ENCODE measurements at places on chromosomes 6 and 20.

- H3K27me3 ChIP-seq: peaks cover 16% of the 10 kb centered on the region
- DNase-seq: peak; percentile 96
- H3K36me3 ChIP-seq: peaks cover 23% of the 10 kb centered on the region
- peak within 1 kb of the TSS; percentile 92 for H3K27ac ChIP-seq
Measured at GRCh38 chr6:43228951-43229802, at the start of gene DNPH1. Gene DNPH1, minus strand, starts transcription at chr6:43229481. Its CDS starts 25 bp downstream, at chr6:43229456.

DNA sequence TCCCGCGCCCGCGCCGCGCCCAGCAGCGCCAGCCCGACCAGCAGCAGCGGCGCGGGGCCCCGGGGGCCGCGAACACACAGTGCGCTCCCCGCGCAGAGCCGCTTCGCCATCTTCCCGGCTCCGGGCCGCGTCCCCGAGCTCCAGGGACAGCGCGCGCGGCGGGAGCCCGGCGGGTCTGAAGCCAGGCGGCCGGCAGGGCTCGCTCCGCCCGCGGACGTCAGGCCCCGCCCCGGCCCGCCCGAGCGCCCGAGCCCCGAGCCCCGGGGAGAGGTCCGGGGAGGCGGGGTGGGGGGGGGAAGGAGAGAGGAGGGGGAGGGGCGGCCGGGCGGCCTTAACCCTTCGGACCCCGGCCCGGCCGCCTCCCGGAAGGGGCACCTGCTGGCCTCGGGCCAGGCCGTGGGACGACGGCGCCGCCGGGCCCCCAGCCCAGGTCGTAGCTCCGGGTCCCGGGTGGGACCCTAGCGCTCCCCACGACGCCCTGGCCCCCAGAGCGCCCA lies at the start of gene LAMA5:
Gene LAMA5, minus strand, starts transcription at position 177 of the 497 bp plus-strand sequence. Its CDS starts 67 bp downstream, at position 110.
- peak; percentile 73 for DNase-seq
- H3K36me3 ChIP-seq: no peaks in the 10 kb centered on the region
- peaks cover 3% of the 10 kb centered on the region for H3K4me1 ChIP-seq
- H3K27ac ChIP-seq: no peak within 1 kb of the TSS
- H3K27me3 ChIP-seq: peaks cover 25% of the 10 kb centered on the region
- H3K4me3 ChIP-seq: peak within 1 kb of the TSS; percentile 62

- H3K4me3 ChIP-seq: no peak overlapping the region
- H3K27me3 ChIP-seq: peaks cover 12% of the 10 kb centered on the region
Measured at GRCh38 chr6:160337301-160337700, 10.9 kb upstream of the SLC22A3 start.

- no peak overlapping the region for H3K4me3 ChIP-seq
- no peak overlapping the region for H3K27ac ChIP-seq
- peaks cover 45% of the 10 kb centered on the region for H3K27me3 ChIP-seq
- no peaks in the 10 kb centered on the region for H3K4me1 ChIP-seq
- H3K36me3 ChIP-seq: no peaks in the 10 kb centered on the region
Measured at GRCh38 chr6:132948889-132949288, 134.5 kb downstream of the RPS12 start.

DNA sequence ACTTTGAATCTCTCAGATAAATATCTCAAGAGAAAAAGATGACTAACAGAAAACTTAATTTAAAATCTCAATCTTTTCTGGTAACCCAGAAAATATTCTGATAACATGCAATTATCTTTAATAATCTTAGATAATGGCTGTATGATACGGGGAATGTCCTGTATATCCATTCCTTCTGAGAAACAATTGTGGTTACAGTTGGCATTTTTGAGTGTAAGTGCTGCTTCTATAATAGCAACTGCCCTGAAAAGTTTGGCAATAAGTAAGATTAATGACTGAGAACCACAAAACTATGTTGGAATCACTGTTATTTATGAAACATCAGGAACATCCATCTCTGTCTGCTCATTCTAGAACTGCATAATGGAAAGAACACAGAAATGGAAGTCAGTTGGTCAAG lies 819.7 kb downstream of the TBC1D32 start:
- H3K4me1 ChIP-seq: no peaks in the 10 kb centered on the region
- no peak overlapping the region for H3K4me3 ChIP-seq
- H3K36me3 ChIP-seq: no peaks in the 10 kb centered on the region
- no peaks in the 10 kb centered on the region for H3K27me3 ChIP-seq
- H3K27ac ChIP-seq: no peak overlapping the region

GRCh38 chr6:13795041-13795750 lies 19.2 kb downstream of the MCUR1 start:
- peak; percentile 95 for DNase-seq
- peaks cover 31% of the 10 kb centered on the region for H3K36me3 ChIP-seq
- peak overlapping the region; percentile 51 for H3K27ac ChIP-seq
- H3K27me3 ChIP-seq: no peaks in the 10 kb centered on the region
- H3K4me1 ChIP-seq: peaks cover 14% of the 10 kb centered on the region
- H3K4me3 ChIP-seq: no peak overlapping the region

GRCh38 chr6:125586074-125586473 lies 163.4 kb upstream of the HEY2 start:
- H3K4me3 ChIP-seq: no peak overlapping the region
- H3K36me3 ChIP-seq: no peaks in the 10 kb centered on the region
- no peaks in the 10 kb centered on the region for H3K4me1 ChIP-seq
- H3K27ac ChIP-seq: no peak overlapping the region
- no peak for DNase-seq
- peaks cover 5% of the 10 kb centered on the region for H3K27me3 ChIP-seq

DNA sequence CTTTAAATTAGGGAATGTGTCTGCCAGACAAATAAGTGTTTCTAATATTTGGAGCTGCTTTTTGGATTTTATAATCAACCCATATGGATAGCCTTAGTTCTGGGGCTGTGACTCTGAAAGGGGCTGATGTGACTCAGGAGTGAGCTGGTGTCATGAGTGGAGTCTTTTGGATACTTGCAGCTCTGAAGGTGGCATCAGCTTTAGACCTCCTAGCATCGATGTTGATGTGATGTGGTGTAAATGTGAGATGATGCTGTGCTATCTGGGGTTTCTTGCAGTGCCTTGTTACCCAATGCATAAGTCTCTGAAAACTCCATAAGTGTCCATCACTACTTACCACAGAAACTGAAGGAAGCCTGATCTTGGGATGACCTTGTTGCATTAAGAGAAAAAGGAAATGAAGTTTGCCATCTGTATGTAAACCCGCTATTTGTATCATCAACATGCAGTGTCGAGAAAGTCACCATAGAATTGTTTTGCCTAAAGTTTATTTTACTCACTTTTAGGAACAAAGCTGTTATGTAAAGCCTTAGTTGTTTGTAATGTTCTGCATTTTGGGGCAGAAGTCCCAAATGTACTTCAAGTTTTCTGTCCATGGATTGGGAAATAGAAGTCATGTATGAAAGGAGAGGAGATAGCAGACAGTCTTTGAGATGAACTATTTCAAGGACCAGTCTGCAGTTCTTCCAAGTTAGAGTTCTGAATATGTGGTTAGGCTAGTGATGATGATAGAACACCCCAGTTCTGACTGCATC lies 8.0 kb downstream of the FOXO3 start:
- H3K27ac ChIP-seq: no peak overlapping the region
- no peak overlapping the region for H3K4me3 ChIP-seq
- peaks cover 32% of the 10 kb centered on the region for H3K36me3 ChIP-seq
- H3K4me1 ChIP-seq: peaks cover 31% of the 10 kb centered on the region

GRCh38 chr20:8757146-8757545 lies 311.7 kb upstream of the PLCB4 start:
- no peak overlapping the region for H3K27ac ChIP-seq
- no peak for DNase-seq
- no peaks in the 10 kb centered on the region for H3K36me3 ChIP-seq

- H3K36me3 ChIP-seq: no peaks in the 10 kb centered on the region
- H3K4me1 ChIP-seq: peaks cover 1% of the 10 kb centered on the region
- no peaks in the 10 kb centered on the region for H3K27me3 ChIP-seq
- no peak for DNase-seq
- no peak overlapping the region for H3K27ac ChIP-seq
Measured at GRCh38 chr6:70531133-70531532, 35.6 kb upstream of the SDHAF4 start.

GRCh38 chr6:150099546-150099945 lies 30.6 kb upstream of the ULBP3 start:
- DNase-seq: no peak
- no peak overlapping the region for H3K4me3 ChIP-seq
- no peak overlapping the region for H3K27ac ChIP-seq
- H3K27me3 ChIP-seq: peaks cover 8% of the 10 kb centered on the region
- no peaks in the 10 kb centered on the region for H3K36me3 ChIP-seq
- H3K4me1 ChIP-seq: no peaks in the 10 kb centered on the region

- no peaks in the 10 kb centered on the region for H3K36me3 ChIP-seq
- no peaks in the 10 kb centered on the region for H3K27me3 ChIP-seq
- no peak for DNase-seq
- no peaks in the 10 kb centered on the region for H3K4me1 ChIP-seq
Measured at GRCh38 chr6:94570581-94570980, 1006.8 kb upstream of the MANEA start.

- no peaks in the 10 kb centered on the region for H3K36me3 ChIP-seq
- no peak for DNase-seq
- H3K27me3 ChIP-seq: peaks cover 11% of the 10 kb centered on the region
Measured at GRCh38 chr20:62692176-62692575, 16.5 kb upstream of the NTSR1 start.

GRCh38 chr6:159913862-159914564 lies 23.2 kb downstream of the MAS1 start:
- no peak for DNase-seq
- H3K4me1 ChIP-seq: peaks cover 8% of the 10 kb centered on the region
- H3K4me3 ChIP-seq: no peak overlapping the region
- peaks cover 24% of the 10 kb centered on the region for H3K27me3 ChIP-seq
- H3K36me3 ChIP-seq: no peaks in the 10 kb centered on the region
- peak overlapping the region; percentile 2 for H3K27ac ChIP-seq

DNA sequence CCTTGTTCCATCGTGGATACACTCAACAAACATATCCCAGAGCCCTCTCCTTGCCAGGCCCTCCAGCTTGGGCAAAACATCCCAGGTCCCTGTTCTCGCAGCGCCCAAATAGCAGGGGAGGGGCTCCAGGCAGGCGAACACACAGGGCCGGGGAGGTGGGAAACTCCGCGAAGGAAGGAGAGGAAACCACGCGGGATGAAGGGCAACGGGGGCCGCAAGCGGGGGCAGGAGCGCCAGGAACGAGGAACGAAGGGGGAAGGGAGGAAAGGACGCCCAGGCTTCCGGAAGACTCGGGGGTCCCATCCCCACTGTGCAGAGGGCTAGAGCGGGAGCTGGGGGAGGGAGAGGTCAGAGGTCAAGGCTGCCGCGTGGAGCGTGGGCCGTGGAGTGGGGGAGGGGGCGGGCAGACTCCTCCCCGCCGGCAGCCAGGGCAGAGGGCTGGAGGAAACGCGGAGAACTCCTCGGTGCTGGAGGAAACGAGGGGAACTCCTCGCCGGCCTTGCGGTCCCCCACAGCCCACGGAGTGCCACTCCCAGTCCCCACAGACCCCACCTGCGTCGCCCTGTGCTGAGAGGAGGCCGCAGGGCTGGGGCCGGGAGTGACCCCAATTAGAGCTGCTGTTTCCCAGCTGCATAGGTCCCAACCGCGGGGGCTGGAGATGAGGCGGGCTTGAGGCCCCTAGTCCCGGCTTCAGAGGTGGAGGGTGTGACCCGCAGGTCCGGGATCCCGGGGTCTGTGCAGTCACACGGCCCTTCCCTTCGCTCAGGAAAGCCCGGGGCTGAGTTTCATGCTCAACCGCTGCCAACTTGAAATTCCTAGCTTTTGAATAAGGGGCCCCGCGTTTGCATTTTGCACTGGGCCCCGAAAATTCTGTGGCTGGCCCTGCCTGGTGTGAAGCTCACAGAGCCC lies 1.2 kb upstream of the RBM38 start:
- H3K4me3 ChIP-seq: peak overlapping the region; percentile 88
- H3K27ac ChIP-seq: peak overlapping the region; percentile 98
- peaks cover 26% of the 10 kb centered on the region for H3K4me1 ChIP-seq
- DNase-seq: peak; percentile 90
- peaks cover 32% of the 10 kb centered on the region for H3K36me3 ChIP-seq

DNA sequence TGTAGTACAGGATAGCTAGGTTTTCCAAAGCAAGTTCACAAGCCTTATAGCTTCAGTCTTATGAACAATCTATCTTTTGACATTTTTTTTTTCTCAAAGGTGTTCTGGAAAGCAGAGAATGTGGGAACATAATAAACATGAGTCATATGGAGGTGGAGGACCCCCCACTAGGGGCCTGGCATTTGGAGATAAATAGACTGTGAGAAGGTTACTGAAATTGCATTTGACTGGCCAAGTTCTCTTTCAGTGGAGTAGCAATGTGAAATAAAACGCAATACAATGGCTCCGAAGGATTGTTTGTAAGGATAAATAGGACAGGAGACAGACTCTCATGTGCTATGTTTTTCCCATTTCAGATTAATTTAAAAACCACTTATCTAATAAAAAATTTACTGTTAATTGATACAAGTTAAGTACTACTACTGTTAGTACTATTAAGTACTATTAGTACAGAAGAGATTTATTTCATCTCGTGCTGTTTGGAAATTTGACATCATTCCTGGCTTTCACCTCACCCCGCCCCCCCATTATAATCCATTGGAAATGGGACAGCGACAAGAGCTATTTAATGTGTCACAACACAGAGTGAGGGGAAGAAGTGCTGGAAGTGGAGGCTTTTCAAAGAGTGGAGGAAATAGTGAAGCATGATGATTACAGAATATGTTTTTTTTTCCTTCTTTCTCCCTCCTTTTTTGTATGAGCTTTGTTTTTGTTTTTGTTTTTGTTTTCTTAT lies 122.6 kb upstream of the ID4 start:
- H3K27me3 ChIP-seq: no peaks in the 10 kb centered on the region
- H3K4me1 ChIP-seq: no peaks in the 10 kb centered on the region
- H3K36me3 ChIP-seq: no peaks in the 10 kb centered on the region
- DNase-seq: no peak

DNA sequence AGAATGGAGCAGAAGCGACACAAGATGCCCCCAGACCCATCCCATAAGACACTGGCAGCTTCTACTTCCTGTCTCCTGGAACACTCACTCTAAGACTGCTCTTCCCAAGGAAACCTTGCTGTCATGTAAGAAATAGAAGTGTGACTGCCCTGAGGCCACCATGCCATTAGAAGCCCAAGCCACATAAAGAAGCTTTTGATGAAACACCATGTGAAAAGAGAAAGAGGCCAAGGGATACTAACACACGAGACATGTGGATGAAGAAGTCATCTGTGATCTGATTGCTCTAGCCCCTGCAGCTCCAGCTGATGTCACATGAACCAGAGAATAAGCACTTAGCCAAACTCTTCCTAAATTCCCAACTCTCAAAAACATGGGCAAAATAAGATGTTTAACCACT lies 117.9 kb upstream of the PCSK2 start:
- no peak overlapping the region for H3K4me3 ChIP-seq
- no peak overlapping the region for H3K27ac ChIP-seq
- no peaks in the 10 kb centered on the region for H3K4me1 ChIP-seq
- H3K27me3 ChIP-seq: no peaks in the 10 kb centered on the region
- H3K36me3 ChIP-seq: no peaks in the 10 kb centered on the region

DNA sequence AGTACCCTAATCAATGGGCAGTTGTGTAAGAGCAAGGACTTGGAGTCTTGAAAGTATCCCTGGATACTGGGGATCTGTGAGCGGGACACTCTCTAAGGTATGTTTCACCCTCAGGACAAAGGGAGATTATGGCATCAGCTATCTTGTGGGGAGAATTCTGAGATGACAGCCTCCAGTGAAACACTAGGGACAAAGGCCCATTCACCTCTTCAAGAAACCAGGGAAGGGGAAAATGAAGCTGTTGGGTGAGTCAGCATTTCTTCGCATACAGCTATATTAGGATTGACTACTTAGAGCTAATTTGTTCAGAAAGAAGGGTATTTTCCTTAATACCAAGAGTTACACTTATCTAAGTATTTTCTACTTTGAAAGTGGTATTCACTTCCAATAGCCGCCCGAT lies 35.9 kb downstream of the OPN5 start:
- no peak overlapping the region for H3K27ac ChIP-seq
- H3K4me1 ChIP-seq: no peaks in the 10 kb centered on the region
- DNase-seq: no peak
- no peak overlapping the region for H3K4me3 ChIP-seq
- H3K36me3 ChIP-seq: no peaks in the 10 kb centered on the region

All from activated CD4-positive, alpha-beta T cell treated with anti-CD3 and anti-CD28 coated beads, Interleukin-2, amount 10 ng/mL, durations not matched to agents 24 days and 14 days (primary cell).